Stimulated activated CD4-positive, alpha-beta T cell treated with anti-CD3 and anti-CD28 coated beads, Interleukin-12 subunit alpha, Interleukin-12 subunit beta, amount 100 ng/mL, for 48 hours (primary cell): ENCODE measurements at places on chromosomes 3 and 15.

DNA sequence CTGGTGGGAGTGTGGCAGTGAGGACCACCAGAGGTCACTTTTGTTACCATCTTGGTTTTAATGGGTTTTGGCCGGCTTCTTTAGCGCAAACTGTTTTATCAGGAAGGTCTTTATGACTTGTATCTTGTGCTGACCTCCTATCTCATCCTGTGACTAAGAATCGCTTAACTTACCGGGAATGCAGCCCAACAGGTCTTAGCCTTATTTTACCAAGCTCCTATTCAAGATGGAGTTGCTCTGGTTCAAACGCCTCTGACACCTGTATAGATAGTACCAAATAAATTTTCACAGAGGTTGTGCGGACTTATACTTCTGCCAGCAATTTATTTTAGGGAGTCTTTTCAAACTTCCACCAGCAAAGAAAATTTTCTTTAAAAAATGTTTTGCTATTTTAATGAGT is 13.6 kb upstream of the SLCO3A1 start:
- DNase-seq: no peak

DNA sequence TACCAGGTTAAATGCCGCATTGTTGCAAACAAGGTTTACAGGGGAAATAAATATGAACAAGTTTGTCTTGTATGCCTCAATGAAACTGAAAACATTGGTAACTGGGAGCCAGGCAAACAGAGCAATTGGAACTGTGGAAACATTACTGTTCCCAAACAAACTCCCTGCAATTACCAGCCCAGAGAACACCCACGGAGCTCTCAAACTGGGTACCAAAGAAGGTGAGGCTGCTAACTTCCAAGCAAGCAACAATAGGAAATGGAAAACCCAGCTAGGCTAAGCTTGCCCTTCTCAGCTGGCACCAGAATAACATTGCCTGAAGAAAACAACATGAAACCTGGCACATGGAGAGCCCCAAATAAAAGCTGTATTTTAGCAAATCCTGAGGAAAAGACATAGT is 218.9 kb upstream of the THRB start:
- no peak for DNase-seq

DNA sequence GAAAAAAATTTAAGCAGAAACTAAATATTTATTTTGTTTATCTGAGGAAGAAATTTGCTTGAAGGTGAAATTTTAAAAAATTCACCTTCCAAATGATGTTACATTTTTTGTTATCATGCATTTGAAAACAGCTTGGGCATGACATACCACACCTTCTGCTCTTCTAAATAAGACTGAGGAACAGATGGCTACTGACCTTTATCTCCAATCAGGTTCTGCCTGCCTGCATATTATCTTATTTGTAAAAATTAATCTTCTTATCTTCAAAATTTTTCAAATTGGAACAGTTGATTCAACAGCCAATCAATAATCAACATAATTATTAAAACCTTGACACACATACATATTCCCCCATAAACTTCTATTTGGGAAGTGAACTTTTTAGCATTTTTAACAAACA is 641.8 kb upstream of the ZNF385D start:
- DNase-seq: no peak

DNA sequence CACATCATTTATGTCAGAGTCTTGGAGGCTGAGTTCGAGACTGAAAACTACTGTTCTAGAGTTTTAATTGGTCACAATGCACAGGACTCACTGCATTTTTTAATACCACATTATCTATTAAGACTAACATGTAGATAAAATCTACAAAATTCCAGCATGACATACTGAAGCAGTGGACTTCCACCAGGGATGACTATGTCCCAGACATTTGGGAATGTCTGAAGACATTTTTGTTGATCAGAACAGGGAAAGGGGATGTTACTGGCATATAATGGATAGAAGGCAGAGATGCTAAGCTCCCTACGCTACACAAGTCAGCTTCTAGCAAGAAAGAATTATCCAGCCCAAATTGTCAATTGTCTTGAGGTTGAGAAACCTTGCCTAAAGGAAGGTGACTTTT is 419.0 kb upstream of the TGFBR2 start:
- no peak for DNase-seq

- no peak for DNase-seq
These were observed 29.7 kb downstream of the PLXND1 start for GRCh38 chr3:129576514-129577352.

DNA sequence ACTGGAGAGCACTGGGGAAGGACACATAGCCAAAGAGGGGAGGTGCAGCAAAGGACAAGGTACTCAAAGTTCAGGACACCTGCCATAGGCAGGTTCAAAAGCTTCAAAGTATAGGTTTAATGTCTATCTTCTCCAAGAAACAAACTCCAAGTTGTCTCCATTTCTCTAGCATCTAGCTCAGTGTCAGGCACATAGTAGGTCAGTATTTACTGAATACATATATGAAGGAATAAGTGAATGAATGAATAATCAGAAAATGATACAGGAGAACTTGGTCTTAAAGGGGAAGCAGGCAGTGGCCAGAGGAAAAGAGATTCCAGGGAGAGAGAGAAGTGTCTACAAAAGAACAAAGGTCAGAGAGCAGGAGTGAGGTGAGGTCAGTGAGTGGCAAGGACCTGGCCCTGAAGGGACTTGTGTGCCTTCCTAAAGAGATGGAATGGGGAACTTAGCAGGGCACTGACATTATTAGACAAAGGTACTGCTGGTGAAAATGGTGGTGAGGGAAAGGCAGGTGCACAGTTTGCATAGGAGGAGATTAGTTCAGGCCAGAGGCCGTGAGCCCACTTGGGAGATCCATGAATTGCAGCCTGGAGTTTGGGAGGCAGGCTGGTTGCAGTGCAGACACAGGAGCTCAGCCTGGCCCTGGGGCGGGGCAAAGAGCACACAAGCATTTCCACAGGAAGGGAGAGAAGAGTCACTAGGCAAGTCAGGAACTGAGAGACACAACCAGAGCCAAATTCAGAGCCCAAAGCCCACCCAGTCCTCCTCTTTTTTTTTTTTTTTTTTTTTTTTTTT is 21.4 kb downstream of the TBC1D2B start:
- no peak for DNase-seq

- DNase-seq: no peak
These were observed 79.9 kb downstream of the UBP1 start for GRCh38 chr3:33360136-33360825.

DNA sequence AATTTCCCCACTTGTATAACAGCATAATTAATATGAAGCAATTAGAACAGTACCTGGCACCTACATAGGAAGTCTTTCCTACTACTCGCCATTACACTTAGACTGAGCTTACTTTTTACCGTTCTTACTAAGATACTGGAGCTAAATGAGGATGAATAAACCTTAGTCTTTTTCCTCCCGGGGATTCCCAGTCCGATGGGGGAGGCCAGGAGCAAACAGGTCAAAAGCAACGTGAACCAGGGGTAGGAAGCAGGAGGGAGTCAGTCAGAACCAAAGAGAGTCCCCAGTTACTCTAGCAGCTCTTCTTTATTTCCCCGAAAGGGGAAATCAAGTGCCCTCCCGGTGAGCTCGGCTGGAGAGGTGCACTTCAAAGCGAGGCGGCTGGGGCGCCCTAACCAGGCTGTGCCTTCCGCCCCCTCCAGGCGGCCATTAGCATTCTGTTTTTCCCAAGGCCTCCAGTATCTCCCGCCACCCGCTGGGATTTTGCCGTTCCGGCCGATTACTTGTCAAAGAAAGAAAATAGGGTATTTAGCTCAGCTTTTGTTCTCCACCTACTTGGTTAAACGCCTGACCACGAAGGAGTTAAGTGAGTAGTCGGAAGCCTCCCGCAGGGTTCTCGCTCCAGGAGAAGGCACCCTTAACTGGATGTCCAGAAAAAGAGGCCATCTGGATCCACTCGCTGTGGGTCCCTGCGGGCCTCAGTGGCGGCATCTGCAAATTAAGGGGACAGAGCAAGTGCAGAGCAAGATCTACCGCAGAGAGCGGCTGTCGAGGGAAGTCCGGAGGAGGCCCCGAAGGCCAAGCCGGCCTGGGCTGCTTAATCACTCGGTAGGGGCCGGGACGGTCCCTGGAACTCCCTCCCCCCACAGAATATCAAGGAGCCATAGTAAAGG is 6.3 kb upstream of the EOMES start:
- no peak for DNase-seq

DNA sequence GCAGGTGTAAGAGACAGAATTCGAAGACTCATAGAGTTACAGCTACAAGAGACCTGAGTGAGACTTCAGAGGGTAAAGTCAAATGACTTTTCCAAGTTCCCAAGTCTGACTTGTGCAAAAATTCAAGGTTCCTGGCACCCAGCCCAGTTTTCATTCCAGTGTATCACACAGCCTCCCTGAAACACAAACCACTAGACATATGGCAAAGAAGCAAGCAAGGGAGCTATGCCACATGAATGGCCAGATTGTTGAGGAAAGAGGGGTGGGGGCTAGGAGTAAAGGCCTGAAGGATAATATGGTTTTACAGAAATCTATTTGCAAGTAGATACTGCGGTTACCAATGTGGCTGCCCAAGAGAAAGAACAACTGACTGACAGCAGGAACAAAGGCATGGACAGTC is 301.2 kb downstream of the MECOM start:
- DNase-seq: no peak

DNA sequence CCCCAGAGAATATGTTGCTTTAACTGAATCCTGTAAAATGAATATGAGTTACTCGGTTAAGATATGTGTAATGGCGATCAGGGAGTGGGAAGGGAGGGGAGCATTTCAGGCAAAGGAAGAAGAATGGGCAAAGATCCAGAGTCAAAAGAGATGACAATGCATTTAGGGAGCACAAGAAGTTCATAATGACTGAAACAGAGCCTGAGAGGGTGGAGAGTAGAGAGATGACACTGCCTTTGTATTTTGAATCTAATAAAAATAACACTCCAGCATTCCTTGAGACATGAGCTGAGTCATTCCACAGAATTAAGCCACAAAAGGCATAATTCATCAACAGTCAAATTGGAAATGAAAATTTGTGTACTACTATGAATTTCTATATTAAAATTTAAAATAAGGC is 105.3 kb upstream of the PEX5L start:
- no peak for DNase-seq

DNA sequence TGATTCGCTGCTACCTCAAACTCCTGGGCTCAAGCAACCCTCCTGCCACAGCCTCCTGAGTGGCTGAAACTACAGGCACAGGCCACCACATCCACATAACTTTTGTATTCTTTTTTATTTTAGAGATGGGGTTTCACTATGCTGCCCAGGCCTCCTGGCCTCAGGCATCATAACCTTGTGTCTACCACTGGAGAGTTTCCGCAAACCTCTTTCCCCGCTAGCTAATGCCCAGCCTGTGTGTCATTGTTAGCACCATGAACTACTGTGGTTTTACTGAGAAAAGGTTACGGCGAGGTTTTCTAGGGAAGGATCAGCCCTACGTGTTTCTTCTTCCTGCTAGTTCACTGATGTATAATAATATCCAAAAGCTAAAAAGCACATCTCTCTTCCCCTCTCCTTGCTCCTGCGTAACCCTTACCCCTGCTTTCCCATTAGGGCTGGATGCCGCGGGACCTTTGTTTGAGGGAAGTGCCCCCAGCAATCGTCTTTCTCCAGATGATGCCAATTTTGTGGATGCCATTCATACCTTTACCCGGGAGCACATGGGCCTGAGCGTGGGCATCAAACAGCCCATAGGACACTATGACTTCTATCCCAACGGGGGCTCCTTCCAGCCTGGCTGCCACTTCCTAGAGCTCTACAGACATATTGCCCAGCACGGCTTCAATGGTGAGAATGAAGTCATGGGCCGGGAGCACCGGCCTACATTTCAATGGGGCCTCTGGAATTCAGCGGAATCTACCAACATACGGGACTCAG is 113.7 kb downstream of the LIPC start:
- DNase-seq: peak; percentile 24

- DNase-seq: no peak
These were observed 94.1 kb upstream of the FGF7 start for GRCh38 chr15:49328941-49329340.

DNA sequence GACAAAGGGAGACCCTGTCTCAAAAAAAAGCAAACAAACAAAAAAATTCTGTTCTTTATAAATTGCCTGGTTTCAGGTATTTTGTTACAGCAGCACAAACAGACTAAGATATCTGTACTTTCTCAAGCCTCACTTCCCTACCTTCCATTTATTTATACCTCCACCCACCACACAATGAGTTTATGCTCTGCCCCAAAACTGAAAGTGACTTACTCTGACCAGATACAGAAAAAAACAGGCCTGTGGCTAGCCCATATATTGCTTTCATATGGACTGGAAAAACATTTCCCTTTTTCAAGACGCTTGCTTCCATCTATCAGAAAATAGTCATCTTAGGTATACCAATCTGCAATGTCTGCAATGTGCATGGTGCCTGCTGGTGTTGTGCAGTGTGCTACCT is 8.7 kb upstream of the GPD1L start:
- no peak for DNase-seq

GRCh38 chr3:17478673-17479072 is 263.8 kb downstream of the TBC1D5 start:
- DNase-seq: no peak

- DNase-seq: no peak
These were observed 4.0 kb downstream of the CCDC33 start for GRCh38 chr15:74240002-74240568.

DNA sequence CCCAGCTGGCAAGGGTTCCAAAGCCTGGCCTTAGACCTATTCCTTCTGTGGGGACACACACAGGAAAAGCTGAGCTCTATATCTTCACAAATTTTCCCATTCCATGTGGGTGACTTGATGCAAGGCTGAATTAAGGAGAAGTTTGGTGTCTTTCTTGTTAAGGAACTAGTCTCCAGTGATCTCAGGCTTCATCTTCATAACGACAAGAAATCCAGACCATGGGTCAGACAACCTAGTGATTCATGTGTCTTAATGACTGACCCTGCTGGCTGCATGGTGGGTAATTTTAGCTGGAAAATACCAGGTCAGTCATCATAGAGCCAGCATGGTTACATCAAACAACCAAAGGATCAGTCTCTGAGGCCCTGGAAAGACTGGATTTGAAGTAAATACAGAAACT is 112.7 kb upstream of the SLC4A7 start:
- DNase-seq: no peak

- no peak for DNase-seq
These were observed 62.8 kb upstream of the SNRPA1 start for GRCh38 chr15:101357885-101358284.

GRCh38 chr3:75140904-75141615 is 523.1 kb upstream of the FRG2C start:
- DNase-seq: no peak

DNA sequence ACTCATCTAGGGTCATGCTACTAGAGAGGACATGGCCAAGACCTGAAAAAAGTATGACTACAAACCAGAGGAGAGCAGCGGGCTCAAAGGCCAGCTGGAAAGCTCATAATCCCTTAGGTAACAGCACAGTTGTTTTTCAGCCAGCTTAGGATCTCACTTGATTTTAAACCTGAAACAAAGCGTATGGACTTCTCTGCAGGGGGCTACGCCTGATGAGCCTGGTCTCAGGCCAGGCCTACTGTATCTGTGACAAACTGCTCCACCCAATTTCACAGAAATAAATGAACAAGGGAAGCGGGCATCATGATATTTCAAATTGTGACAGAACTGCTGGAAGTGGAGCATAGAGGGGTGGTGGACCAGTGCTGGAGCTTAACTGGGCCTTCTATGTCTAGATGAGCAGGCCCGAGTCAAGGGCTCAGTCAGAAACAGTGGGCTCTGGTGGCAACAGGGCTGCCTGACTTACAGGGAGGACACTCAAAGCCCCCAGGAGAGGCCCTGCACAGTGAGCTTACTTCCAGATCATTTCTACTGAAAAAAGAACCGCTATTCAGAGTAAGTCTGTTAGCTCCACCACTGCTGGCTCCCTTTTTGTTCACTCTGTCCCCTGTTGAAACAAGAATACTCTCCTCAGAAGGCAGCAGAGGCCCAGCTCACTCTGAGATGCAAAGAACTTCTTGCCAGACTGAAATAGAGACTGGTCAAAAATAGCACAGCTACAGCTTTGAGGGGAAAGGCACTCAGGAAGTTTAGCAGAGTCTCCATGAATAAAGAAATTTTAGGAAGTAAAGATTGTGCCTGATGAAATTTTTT is 47.0 kb downstream of the LRIG1 start:
- DNase-seq: no peak
